ENCODE measurements at places on chromosomes 16 and 17. TPM values are rescaled to one million over a fixed set of nuclear protein-coding genes. Genes with fewer than 3 reads are reported as not detected.
A peak's percentile ranks its signal among the peaks of the same experiment; 100 is the strongest.

DNA sequence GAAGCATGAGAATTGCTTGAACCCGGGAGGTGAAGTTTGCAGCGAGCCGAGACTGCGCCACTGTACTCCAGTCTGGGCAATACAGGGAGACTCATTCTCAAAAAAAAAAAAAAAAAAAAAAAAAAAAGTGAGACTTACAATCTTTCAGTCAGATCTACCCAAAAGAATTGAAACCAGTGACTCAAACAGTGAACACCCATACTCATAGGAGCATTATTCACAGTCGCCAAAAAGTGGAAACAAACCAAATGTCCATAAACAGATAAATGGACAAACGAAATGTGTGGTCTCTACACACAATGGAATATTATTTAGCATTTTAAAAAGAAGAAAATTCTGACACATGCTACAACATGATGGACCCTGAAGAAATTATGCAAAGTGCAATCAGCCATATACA, 9.1 kb upstream of the SCNN1B start:
- no peak for DNase-seq

DNA sequence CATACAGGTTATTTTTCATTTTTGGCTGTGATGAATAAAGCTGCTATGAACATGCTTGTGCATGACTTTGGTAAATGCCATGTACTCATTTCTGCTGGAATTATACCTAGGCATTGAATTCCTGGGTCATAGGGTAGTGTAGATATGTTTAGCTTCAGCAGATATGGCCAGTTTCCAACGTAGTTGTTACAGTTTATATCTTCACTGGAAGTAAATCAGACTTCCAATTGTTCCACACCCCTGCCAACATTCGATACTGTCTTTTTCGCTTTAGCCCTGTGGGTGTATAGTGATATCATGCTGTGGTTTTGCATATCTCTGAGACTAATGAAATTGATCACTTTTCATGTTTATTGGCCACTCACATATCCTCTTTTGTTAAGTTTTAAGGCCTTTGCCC, 50.4 kb downstream of the ARHGAP27 start:
- no peak for DNase-seq

DNA sequence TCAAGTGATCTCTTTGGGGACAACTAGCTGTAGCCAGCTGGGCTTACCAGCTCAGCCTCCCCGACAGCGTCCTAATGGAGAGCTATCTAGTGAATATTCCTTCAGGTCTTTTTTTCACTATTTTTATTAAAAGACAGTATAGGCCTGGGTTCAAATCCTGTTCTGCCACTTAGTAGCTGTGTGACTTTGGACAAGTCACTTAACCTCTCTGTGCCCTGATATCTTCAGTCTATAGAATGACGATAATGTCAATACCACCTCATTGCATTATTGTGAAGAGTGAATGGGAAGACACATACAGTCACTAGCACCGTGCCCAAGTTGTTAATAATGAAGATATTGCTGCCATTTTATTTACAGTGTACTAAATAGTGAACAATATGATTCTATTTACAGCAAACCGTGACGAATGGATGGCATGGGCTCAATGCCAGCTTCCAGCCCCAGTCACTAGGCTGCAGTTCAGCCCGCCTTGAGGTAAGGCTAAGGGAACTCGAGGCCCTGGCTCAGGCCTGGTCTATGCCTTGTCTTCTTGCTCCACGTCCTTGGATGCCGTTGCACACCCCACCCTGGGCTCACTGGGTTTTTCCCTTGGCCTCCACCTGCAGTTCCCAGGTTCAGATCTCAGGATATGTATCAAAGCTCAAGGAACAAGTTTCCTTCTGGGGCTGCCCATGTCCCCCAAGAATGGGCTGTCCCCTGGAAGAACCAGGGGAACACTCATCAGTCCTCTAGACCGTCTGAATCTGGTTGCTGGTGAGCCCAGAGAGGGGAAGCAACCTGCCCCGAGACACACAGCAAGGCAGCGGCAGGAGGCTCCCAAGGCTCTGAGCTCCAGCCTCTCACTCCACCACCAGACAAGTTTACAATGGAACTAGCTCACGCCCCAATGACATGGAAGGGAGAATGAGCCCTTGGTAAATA, 95.4 kb upstream of the TNRC6C start:
- no peak for DNase-seq

- no peak for DNase-seq
Observed at GRCh38 chr17:44007346-44008204, 3.2 kb downstream of the NAGS start.

DNA sequence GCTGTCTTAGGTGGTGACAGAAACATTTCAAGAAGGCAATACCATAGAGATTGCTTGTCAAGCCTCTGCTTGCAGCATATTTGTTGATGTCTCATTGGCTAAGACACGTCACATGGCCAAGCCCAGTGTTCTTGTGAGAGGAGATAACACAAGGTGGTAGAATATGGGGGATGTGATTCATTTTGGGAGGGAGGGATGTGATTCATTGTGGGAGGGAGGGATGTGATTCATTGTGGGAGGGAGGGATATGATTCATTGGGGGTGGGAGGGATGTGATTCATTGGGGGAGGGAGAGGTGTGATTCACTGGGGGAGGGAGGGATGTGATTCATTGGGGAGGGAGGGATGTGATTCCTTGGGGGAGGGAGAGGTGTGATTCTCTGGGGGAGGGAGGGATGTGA, 470.5 kb upstream of the SALL1 start:
- no peak for DNase-seq

- DNase-seq: peak; percentile 74
Observed at GRCh38 chr17:40541873-40542557, 23.3 kb downstream of the CCR7 start.

DNA sequence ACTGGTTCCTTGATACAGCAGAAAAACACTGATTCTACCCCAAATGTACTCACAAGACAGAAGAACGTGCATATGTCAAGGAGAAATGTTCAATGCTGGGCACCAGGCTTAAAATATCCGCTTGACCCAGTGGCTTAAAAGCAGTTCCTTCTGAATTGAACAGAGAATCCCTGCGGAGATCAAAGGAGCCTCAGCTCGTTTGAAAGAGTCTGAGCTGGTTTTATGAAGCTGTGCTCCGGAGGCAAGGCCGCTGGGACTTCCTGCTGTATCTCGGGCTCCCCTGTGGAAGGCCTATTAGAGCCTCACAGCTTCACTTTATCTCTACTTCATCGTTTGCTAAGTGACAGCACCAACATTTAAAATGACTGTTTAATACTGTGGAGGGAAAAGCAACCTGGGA, 2.2 kb downstream of the LMF1 start:
- no peak for DNase-seq

- no peak for DNase-seq
Observed at GRCh38 chr16:86549076-86549892, 5.8 kb downstream of the MTHFSD start.

DNA sequence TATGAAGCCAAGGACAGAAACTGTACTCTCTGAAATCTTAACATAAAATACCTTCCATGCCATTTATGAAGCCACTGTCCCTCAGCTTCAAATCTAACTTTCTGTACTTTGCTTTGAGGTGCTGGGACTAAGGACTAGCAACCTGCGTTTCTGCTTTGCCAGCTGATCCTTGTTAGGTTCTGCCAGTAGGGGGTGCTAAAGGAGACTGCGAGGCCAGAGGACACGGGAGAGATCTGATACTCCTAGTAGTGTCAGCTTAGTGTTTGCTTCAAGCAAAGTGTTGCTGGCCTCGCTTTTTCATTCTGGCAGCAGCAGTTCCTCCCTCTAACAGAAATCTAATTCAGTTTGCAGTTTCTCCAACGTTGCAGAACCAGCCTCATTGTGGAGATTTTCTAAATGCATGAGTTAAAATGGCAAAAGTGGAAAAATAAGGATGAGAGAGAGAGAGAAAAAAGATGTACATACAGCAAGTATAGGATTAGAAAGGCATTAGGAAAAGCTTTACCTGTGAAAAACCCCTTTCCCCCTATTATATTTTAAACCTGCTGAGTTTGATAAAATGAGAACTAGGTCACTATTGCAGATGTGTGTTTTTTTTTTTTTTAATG, 297.5 kb downstream of the CA10 start:
- DNase-seq: no peak

GRCh38 chr17:65047941-65048340, 8.6 kb downstream of the GNA13 start:
- no peak for DNase-seq

GRCh38 chr17:54372069-54372749, 528.4 kb upstream of the TOM1L1 start:
- no peak for DNase-seq

DNA sequence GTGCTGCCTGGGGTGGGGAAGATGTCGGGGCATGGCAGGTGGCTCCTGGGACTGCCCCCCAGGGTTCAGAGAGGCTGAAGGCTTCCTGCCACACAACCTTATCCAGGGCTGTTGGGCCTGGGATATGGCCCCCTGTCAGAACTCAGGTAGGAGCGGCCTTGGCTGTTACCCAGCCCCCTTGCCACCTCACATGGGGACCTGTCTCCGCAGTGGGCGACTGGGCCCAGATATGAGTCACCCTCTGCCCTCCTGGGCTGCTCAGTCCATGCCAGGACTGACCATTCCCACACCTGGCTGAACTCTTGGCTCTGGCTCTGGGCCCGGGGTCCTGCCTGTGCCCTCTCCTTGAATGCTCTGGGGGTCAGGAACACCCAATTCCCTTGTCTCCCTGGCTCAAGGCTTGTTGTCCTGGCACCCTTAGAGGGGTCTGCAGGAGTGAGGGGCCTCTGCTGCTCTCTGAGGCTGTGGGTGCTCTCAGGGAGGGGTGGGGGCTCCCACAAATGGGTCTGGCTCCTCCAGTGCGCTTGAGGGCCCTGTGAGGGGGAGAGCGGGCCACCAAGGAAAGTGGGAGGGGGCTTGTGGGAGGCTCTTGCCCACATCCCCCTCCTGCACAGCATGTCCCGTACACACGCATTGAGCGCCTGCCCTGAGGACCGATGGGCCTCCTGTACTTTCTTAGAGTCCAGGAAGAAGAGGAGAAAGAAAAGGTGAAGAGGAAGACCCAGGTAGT, 36.0 kb downstream of the LGALS9 start:
- DNase-seq: no peak

HBQ1 gene
- polyA plus RNA-seq: not detected

CIBAR2 gene
- not detected for polyA plus RNA-seq

VASN gene
- 47.6 TPM for polyA plus RNA-seq

Data from urinary bladder (tissue), 4 donors.